Hepatocyte (in vitro differentiated cells): ENCODE measurements at places on chromosomes 11 and 22. TPM values are rescaled to one million over a fixed set of nuclear protein-coding genes. Genes with fewer than 3 reads are reported as not detected.

Gene FGF19
- total RNA-seq, result 0.16 and 1.0 TPM in 2 replicates

Gene ZNF280A
- 0.47 and 0.64 TPM in 2 replicates for total RNA-seq

Gene ANKRD42
- total RNA-seq, result 8.3 and 9.2 TPM in 2 replicates

Gene CADM1
- 39.1 and 48.4 TPM in 2 replicates for total RNA-seq

Gene OR6A2
- 0.08 and 0.20 TPM in 2 replicates for total RNA-seq

Gene ALDH3B1
- total RNA-seq, result 11.7 and 15.4 TPM in 2 replicates

Gene OPCML
- 0.37 and 0.76 TPM in 2 replicates for total RNA-seq

- DNase-seq, result no peak
Measured at GRCh38 chr11:66663741-66664296, 13.9 kb downstream of the RBM4B start.

DNA sequence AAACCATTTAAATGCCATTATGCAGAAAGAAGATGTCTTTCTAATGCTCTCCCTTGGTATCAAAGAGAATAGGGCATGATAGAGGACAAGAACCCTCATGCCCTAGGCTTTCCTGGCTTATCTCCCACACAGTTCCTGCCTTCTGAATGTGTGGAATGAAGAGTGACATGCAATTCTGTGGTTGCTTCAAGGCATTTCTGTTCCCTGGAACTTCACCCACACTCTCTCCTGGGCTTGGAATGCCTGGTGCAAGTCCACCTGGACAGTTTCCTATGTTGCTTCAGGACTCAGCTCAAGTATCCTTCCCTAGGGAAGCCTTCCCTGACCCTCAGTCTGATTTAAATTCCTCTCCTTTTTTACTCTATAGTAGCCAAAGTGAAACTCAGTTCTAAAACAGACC is 53.8 kb upstream of the DRD2 start:
- no peak for DNase-seq

GRCh38 chr11:65789230-65790103 is 2.6 kb downstream of the OVOL1 start:
- no peak for DNase-seq

DNA sequence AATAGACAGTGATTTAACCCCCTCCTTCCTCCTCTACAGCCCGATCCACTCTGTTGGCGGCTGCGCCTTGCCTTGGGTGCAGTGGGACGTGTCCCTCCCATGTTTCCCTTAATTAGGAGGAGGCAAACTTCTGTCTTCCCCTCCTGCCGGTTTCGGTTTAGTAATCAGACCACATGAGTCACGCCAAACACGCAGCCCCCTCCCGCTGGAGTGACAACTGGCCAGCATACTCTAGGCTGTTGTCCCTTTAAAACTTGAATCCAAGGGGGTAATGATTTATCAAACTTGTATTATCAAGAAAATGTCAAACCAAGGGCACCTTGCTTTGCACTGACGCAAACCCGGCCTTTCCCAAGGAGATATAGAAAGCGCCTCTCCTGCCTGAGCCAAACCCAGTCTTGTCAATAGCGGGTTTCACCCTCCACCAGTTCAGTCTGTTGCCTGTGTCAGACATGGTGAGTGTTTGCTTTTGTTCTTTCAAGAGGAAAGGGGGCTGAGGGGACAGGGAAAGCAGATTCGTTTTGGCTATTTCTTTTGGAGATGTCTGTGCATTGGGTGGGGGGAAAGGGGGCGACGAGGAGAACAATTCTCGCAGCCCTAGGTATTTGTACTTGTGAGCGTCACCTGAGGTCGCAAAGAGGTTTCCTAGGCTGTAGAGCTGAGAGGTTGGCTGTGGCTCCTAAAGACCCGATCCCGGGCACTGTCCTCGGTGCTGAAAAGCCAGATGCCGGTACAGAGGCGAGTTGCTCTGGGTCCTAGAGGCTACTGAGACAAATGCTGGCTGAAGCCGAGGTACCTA is at the start of gene SLC6A5:
Gene SLC6A5, plus strand, starts transcription at position 388 of the 799 bp plus-strand sequence. Its CDS starts 65 bp downstream, at position 453.
- DNase-seq, result peak; percentile 81

GRCh38 chr22:49480896-49481658 is 346.6 kb downstream of the BRD1 start:
- DNase-seq, result no peak

- no peak for DNase-seq
Measured at GRCh38 chr11:60872124-60872960, 5.0 kb downstream of the ZP1 start.

DNA sequence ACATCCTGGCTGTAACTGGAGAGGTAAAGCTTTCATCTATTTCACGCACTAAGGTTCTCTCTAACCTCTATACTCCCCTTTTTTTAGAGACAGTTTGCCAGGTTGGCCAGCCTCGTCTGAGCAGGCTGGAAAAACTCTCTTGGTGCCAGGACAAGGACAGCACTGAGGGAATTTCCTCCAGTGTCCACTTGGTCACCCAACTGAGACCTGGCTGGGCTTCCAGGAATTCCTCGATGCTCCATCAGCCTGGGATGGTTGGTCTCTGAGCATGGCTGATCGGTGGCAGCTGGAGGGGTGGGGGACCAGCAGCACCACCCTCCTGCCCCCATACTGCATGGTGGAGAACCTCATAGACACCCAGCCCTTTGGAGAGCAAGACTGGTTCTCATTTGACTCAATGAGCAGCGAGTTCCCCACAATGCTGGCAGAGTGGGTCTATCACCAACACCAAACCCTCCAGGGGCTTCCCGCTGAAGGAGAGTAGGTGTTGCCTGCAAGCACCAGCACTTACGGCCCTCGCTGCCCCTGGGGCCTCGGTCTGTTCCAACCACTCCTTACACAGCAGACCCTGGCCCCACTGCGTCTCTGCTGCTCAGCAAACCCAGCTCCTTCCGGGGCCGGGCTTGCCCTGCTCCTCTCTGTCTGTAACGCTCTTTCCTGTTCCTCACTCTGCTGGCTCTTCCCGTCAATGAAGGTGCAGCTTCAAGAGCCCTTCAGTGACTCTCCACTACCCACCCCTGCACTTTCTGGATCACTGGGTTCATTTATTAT is 122.2 kb downstream of the ST3GAL4 start:
- no peak for DNase-seq

DNA sequence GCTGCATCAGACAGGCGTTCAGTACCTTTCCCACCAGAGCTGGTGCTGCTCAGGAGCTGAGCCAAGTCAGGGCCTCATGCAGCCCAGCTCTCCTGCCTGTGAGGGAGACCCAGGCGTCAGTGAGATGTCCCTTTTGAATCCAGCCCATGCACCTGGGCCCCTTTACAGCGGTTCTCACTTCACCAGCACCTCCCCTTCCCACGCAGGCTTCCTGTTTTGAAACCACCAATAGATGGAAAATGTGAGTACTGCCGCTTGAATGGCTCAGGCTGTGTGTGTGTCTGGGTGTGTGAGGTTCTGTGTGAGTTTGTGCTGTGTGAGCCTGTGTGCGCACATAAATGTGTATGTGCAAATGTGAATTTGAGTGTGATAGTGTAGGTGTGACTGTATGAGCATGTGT is 88.4 kb downstream of the UBASH3B start:
- DNase-seq, result no peak

DNA sequence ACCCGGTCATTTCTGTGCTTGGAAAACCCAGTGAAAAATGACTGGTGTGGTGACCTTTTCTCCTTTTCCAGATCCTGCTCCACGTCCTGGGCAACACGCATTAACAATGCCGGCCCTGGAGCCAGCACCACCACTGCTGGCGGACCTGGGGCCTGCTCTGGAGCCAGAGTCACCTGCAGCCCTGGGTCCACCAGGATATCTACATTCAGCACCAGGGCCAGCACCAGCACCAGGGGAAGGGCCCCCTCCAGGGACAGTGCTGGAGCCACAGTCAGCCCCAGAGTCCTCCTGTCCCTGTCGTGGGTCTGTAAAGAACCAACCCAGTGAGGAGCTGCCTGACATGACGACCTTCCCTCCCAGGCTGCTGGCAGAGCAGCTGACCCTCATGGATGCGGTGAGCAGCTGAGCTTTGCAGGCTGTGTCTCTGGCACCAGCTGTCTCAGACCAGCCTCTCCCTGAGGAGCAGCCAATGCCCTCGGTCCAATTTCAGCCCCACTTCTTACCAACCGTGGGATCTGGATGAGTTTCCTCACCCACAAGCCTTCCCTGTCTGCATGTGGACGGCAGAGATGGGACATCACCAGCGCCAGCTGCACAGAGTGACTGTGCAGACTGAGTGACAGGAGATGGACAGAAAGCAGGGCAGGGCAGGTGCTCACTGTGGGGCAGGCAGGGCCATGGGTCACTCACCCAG is 1.9 kb downstream of the RGL4 start:
- no peak for DNase-seq

- DNase-seq, result no peak
Measured at GRCh38 chr11:34916843-34917770, 689 bp downstream of the PDHX start.

DNA sequence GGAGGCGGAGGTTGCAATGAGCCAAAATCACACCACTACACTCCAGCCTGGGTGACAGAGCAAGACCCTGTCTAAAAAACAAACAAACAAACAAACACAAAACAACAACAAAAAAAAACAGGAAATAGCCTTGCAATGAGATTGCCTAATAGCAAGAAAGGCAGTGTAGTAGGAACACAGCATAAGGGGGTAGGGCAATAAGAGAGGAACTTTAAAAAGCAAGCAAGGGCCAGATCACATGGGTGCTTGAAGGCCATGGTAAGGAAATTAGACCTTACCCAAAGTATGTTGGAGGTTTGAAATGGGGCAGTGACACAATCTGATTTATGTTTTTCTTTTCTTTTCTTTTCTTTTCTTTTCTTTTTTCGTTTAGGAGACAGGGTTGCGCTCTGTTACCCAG is 34.7 kb upstream of the NRIP3 start:
- DNase-seq, result no peak

DNA sequence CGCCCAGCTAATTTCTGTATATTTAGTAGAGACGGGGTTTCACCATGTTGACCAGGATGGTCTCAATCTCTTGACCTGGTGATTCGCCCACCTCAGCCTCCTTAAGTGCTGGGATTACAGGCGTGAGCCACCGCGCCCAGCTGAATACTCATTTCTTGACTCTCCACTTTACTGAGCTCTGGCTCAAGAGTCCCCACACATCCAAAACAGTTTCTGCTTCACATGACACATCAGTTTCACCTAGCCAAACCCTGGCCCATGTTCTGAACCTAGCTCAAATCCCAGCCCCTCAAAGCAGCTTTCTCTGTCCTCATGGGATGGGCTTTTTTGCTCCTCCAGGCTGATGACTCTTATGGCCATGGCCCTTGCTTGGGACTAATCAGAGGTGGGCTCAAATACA is 9.8 kb downstream of the HYOU1 start:
- DNase-seq, result no peak

- DNase-seq, result peak; percentile 38
Measured at GRCh38 chr11:128886406-128887124, 4.6 kb upstream of the KCNJ5 start.

- DNase-seq, result no peak
Measured at GRCh38 chr22:28064920-28065319, 145.9 kb upstream of the PITPNB start.

GRCh38 chr11:49208006-49208721 is at the start of gene FOLH1:
TSS of gene FOLH1 (minus strand) at chr11:49208602. CDS start at chr11:49208409, 193 bp downstream.
- no peak for DNase-seq

DNA sequence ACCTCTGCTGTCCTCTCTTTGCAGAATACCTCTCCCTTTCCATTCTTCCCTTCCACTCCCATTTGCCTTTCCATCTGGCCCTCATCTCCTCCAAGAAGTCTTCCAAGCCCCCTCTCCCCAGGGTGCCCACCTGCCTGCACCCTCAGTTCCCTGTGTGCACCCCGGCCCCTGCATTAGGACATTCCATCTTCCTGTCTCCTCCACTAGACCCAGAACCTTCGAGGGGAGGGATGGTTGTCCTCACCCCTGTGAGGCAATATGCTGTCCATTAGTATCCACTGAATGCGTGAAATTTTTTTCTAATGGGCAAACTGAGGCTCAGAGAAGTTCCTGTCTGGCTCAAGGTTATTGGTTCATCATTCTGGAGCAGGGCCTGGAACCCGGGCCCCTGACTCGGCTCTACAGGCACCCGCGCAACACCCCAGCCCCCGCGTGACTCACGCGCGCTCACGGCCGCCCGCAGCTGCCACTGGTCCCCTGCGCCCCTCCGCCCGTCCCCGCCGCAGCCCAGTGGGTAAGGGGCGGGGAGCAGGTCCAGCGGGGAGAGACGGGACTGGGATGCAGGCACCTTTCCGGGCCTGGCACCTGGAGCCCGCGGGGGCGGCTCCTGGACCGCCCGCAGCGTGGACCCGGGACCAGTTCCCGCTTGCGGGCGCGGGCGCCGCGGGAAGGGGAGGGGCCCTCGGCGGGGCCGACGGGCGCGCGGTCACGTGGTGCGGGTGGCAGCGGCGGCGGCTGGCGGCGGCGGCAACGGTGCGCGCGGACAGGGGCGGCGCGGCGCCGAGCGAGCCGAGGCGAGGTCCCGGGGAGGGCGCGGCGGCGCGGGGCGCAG is 7.0 kb downstream of the SEPTIN3 start:
- DNase-seq, result peak; percentile 68

DNA sequence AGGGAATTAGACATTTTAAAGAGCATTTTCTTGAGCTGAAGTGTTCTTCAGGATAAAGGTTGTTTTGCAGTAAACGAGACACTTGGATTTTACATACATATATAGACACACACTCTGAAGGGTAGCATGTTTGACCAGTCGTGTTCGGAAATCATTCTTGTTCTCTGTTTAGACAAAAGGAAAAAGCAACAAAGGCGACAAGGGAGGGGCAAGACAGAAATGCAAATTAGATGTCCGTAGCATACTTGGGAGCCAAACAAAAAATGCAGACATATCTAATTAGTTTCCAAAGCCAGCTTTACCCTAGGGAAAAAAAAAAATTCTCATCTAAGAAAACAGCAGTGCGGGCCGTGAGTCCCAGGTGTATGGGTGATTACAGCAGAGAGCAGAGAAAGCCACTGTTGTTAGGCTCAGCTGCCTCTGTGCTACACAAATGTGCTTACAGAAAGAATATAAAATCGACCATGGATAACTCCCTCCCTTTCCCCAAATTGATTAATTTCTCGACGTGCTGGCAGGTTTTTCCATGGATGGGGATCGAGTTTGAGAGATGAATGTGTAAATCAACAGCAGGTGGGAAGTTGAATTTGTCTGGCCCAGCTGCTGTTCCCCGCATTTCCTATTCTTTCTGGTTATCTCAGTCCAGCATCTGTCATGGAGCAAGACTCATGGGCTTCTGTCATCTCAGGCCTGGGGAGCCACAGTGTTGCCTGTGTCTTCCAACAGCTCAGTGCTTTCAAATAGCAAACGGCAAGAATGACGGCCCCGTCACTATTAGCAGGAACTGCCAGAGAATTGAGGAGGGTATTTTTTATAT is 176.5 kb upstream of the TTC12 start:
- no peak for DNase-seq

GRCh38 chr11:64684357-64684756 is 38.6 kb downstream of the NRXN2 start:
- DNase-seq, result no peak
